ENCODE measurements at places on chromosomes 4 and X. TPM values are rescaled to one million over a fixed set of nuclear protein-coding genes. Genes with fewer than 3 reads are reported as not detected.

GRCh38 chr4:183770906-183771305 is 111.8 kb downstream of the TRAPPC11 start:
- no peak overlapping the region for H3K4me3 ChIP-seq
- H3K27me3 ChIP-seq: peaks cover 19% of the 10 kb centered on the region
- DNase-seq: no peak
- H3K36me3 ChIP-seq: no peaks in the 10 kb centered on the region
- H3K27ac ChIP-seq: no peak overlapping the region

- no peak for DNase-seq
- no peaks in the 10 kb centered on the region for H3K27me3 ChIP-seq
- no peaks in the 10 kb centered on the region for H3K36me3 ChIP-seq
- H3K27ac ChIP-seq: no peak overlapping the region
- H3K4me1 ChIP-seq: no peaks in the 10 kb centered on the region
These were observed 262.4 kb downstream of the ADGRA3 start for GRCh38 chr4:22253431-22253830.

- no peaks in the 10 kb centered on the region for H3K4me1 ChIP-seq
- no peaks in the 10 kb centered on the region for H3K27me3 ChIP-seq
- no peak overlapping the region for H3K4me3 ChIP-seq
- no peak overlapping the region for H3K27ac ChIP-seq
These were observed 172.7 kb upstream of the HCCS start for GRCh38 chrX:10938365-10938923.

The CT47A1 gene
- not detected for polyA plus RNA-seq

- H3K27me3 ChIP-seq: no peaks in the 10 kb centered on the region
- H3K27ac ChIP-seq: no peak overlapping the region
- no peaks in the 10 kb centered on the region for H3K36me3 ChIP-seq
- H3K4me3 ChIP-seq: no peak overlapping the region
These were observed 27.0 kb downstream of the TMEM31 start for GRCh38 chrX:103737696-103738095.

The RNF128 gene
- not detected for polyA plus RNA-seq

- no peak for DNase-seq
- no peaks in the 10 kb centered on the region for H3K4me1 ChIP-seq
- H3K27me3 ChIP-seq: no peaks in the 10 kb centered on the region
- no peak overlapping the region for H3K4me3 ChIP-seq
- no peaks in the 10 kb centered on the region for H3K36me3 ChIP-seq
These were observed 15.4 kb downstream of the IGFBP7 start for GRCh38 chr4:57094832-57095223.

The PNMA6E gene
- not detected for polyA plus RNA-seq

DNA sequence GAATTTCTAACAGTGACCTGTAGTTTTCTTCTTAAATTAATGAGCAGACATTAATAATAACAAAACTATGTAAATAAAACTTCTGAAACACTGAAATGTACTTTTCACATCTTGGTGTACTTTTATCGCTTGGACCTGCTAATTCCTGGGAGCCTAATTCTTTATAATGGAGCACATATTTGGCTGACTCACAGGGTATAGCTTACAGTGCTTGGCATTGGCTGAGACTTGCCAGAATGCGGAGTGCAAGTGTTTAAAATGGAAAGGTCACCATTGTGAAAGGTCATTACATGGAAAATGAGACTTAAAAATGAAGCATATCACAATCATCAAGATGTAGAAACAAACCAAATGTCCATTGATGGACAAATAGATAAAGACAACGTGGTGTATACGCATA is 137.3 kb upstream of the PDLIM3 start:
- H3K27me3 ChIP-seq: peaks cover 17% of the 10 kb centered on the region
- no peak for DNase-seq
- H3K36me3 ChIP-seq: no peaks in the 10 kb centered on the region
- H3K4me3 ChIP-seq: no peak overlapping the region

The PRKX gene
- 17.0 TPM for polyA plus RNA-seq

DNA sequence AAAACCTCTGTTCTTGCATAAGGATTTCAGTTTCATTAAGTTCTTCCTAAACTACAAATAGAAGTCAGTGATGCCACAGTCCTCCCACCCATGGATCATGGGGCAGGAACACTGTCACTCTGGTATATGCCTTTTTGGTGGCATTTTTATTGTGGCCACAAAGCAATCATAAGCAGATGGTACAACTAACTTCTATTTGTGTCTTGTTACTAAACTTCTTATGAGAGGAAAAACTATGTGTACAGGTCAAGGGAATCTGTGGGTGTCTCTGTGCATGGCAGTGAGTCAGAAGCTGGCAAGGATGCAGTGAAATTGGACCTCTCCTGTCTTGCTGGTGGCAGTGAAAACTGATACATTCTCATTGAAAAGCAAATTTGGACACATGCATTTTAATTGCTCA is 245.0 kb upstream of the GPC4 start:
- no peaks in the 10 kb centered on the region for H3K27me3 ChIP-seq
- H3K4me1 ChIP-seq: no peaks in the 10 kb centered on the region
- no peak for DNase-seq
- no peaks in the 10 kb centered on the region for H3K36me3 ChIP-seq
- no peak overlapping the region for H3K27ac ChIP-seq

GRCh38 chr4:44679060-44679459 is 840 bp downstream of the GUF1 start:
- no peaks in the 10 kb centered on the region for H3K27me3 ChIP-seq
- peak overlapping the region; percentile 82 for H3K27ac ChIP-seq
- no peak for DNase-seq
- H3K36me3 ChIP-seq: peaks cover 36% of the 10 kb centered on the region
- H3K4me1 ChIP-seq: peaks cover 13% of the 10 kb centered on the region

GRCh38 chr4:16224264-16225166 is 1.8 kb downstream of the TAPT1 start:
- peaks cover 7% of the 10 kb centered on the region for H3K36me3 ChIP-seq
- peak; percentile 22 for DNase-seq
- H3K27ac ChIP-seq: peak overlapping the region; percentile 86
- H3K4me3 ChIP-seq: peak overlapping the region; percentile 81
- peaks cover 6% of the 10 kb centered on the region for H3K4me1 ChIP-seq

DNA sequence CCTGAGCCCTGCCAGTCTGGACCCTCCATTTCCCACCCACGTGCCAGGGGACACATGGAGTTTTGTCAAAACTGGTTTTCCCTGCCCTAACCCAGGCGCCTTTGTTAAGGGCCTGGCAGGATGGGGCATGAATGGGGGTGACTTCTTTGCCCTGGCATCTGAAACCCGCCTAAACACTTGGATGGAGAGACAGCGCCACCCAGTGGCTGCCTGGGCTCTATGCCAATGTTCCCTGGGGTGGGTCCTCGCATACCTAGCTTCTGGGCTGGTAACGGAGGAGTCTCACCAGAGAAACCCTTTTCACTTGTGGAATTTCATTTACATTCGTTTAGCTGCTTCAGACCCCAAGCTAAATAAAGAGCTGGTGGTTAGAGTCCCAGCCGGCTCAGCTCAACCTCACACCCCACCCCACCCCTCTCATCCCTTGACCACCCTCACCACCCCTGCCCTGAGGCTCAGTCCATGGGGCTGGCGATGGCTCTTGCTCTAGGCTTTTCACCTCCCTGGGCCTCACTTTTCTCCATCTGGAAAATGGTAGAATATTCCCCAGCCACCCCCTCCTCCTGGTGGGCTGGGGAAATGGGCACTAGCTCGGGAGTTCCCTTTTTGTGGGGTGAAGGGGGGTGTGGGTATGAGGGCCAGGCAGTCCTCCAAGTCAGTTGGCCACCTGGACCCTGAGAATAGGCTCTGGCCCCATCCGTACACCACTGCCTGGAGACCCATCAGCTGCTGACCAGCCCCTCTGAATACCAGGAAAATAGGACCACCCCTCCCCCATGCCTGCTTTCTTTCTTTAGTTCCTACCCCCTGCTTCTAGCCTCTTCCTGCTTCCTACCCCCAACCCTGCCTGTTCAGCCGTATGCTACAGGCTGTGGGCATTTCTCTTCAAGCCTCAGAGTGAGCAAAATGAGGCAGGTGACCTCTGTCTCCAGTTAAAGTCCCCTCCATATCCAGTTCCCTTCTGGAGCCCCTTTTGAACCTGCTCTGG is 57.1 kb upstream of the PJA1 start:
- no peak overlapping the region for H3K4me3 ChIP-seq
- no peaks in the 10 kb centered on the region for H3K4me1 ChIP-seq
- H3K27ac ChIP-seq: no peak overlapping the region
- no peaks in the 10 kb centered on the region for H3K36me3 ChIP-seq
- H3K27me3 ChIP-seq: no peaks in the 10 kb centered on the region

The SHISA3 gene
- not detected for polyA plus RNA-seq

- H3K4me3 ChIP-seq: no peak overlapping the region
- H3K27ac ChIP-seq: no peak overlapping the region
- no peak for DNase-seq
- H3K36me3 ChIP-seq: no peaks in the 10 kb centered on the region
- no peaks in the 10 kb centered on the region for H3K4me1 ChIP-seq
- H3K27me3 ChIP-seq: no peaks in the 10 kb centered on the region
These were observed 235.5 kb downstream of the GALNTL6 start for GRCh38 chr4:172048666-172049065.

GRCh38 chr4:136329042-136329662 is 1203.1 kb downstream of the PCDH18 start:
- DNase-seq: no peak
- no peaks in the 10 kb centered on the region for H3K36me3 ChIP-seq
- no peaks in the 10 kb centered on the region for H3K27me3 ChIP-seq
- H3K27ac ChIP-seq: no peak overlapping the region
- no peak overlapping the region for H3K4me3 ChIP-seq
- H3K4me1 ChIP-seq: no peaks in the 10 kb centered on the region

The FAM9C gene
- polyA plus RNA-seq: not detected

- no peaks in the 10 kb centered on the region for H3K36me3 ChIP-seq
- H3K4me1 ChIP-seq: no peaks in the 10 kb centered on the region
- H3K27me3 ChIP-seq: no peaks in the 10 kb centered on the region
- no peak for DNase-seq
- no peak overlapping the region for H3K27ac ChIP-seq
These were observed 3.4 kb downstream of the GRID2 start for GRCh38 chr4:92307181-92307580.

GRCh38 chr4:147560625-147561024 is 56.6 kb upstream of the TMEM184C start:
- no peak for DNase-seq
- H3K4me3 ChIP-seq: no peak overlapping the region
- H3K27me3 ChIP-seq: no peaks in the 10 kb centered on the region
- no peaks in the 10 kb centered on the region for H3K36me3 ChIP-seq

GRCh38 chrX:107102980-107103379 is 15.6 kb downstream of the RBM41 start:
- H3K27ac ChIP-seq: no peak overlapping the region
- H3K27me3 ChIP-seq: no peaks in the 10 kb centered on the region
- no peaks in the 10 kb centered on the region for H3K4me1 ChIP-seq

- H3K27me3 ChIP-seq: peaks cover 24% of the 10 kb centered on the region
- H3K36me3 ChIP-seq: no peaks in the 10 kb centered on the region
- H3K27ac ChIP-seq: no peak overlapping the region
- DNase-seq: no peak
- no peak overlapping the region for H3K4me3 ChIP-seq
These were observed 44.6 kb upstream of the LNX1 start for GRCh38 chr4:53635697-53636483.

DNA sequence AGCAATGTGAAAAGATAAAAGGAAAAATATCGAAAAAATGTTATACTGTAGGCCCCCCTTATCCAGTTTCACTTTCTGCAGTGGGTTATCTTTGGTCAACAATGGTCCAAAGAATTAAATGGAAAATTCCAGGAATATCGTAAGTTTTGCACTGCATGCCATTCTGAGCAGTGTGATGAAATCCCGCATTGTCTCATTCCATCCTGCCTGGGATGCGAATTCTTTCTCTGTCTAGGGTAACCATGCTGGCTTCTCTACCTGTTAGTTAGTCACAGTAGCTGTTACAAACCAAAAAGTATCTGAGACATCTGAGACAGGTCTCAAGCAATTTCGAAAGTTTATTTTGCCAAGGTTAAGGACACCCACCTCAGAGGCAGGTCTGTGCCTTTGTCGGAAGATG is 170.3 kb downstream of the COX18 start:
- no peak overlapping the region for H3K27ac ChIP-seq

- no peak overlapping the region for H3K4me3 ChIP-seq
- H3K27me3 ChIP-seq: no peaks in the 10 kb centered on the region
- H3K27ac ChIP-seq: no peak overlapping the region
- no peaks in the 10 kb centered on the region for H3K4me1 ChIP-seq
These were observed 50.5 kb downstream of the SLC4A4 start for GRCh38 chr4:71389149-71389827.

The ZNF674 gene
- polyA plus RNA-seq: 1.1 TPM

The BRCC3 gene
- 23.3 TPM for polyA plus RNA-seq

The SPACA5 gene
- polyA plus RNA-seq: not detected

GRCh38 chr4:67550451-67550850 is 5.1 kb upstream of the CENPC start:
- H3K36me3 ChIP-seq: no peaks in the 10 kb centered on the region
- H3K4me3 ChIP-seq: no peak overlapping the region
- no peak overlapping the region for H3K27ac ChIP-seq
- peaks cover 23% of the 10 kb centered on the region for H3K4me1 ChIP-seq
- no peak for DNase-seq
- no peaks in the 10 kb centered on the region for H3K27me3 ChIP-seq

GRCh38 chrX:115410731-115411428 is 121.4 kb downstream of the LUZP4 start:
- no peak overlapping the region for H3K4me3 ChIP-seq
- no peak overlapping the region for H3K27ac ChIP-seq
- no peaks in the 10 kb centered on the region for H3K27me3 ChIP-seq
- DNase-seq: no peak
- no peaks in the 10 kb centered on the region for H3K36me3 ChIP-seq
- no peaks in the 10 kb centered on the region for H3K4me1 ChIP-seq

DNA sequence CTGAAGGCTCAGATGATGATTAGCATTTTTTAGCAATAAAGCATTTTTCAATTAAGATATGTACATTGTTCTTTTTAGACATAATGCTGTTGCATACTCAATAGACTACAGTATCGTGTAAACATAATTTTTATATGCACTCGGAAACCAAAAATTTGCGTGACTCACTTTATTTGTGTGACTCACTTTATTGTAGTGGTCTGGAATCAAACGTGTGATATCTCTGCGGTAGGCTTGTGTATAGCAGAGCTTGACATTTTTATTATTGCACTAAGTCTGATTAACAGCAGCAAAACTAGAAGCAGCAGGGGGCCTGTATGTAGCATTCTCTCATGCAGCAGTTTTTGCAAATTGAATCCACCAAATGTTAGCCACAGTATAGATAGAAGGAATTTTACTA is 119.1 kb upstream of the PRDX4 start:
- no peak overlapping the region for H3K27ac ChIP-seq
- no peak for DNase-seq
- no peaks in the 10 kb centered on the region for H3K36me3 ChIP-seq
- no peak overlapping the region for H3K4me3 ChIP-seq
- H3K4me1 ChIP-seq: no peaks in the 10 kb centered on the region
- no peaks in the 10 kb centered on the region for H3K27me3 ChIP-seq

GRCh38 chrX:150504397-150505182 is 63.8 kb upstream of the MTM1 start:
- peaks cover 3% of the 10 kb centered on the region for H3K27me3 ChIP-seq
- H3K27ac ChIP-seq: no peak overlapping the region
- peak; percentile 6 for DNase-seq
- H3K36me3 ChIP-seq: no peaks in the 10 kb centered on the region

- peak overlapping the region; percentile 89 for H3K4me3 ChIP-seq
- H3K27me3 ChIP-seq: no peaks in the 10 kb centered on the region
- DNase-seq: no peak
- H3K4me1 ChIP-seq: peaks cover 26% of the 10 kb centered on the region
- peak overlapping the region; percentile 87 for H3K27ac ChIP-seq
These were observed 3.8 kb downstream of the ANTXR2 start for GRCh38 chr4:80069108-80069836.

All from K562 (cell line).